ENCODE measurements at places on chromosomes 6 and 20. TPM values are rescaled to one million over a fixed set of nuclear protein-coding genes. Genes with fewer than 3 reads are reported as not detected.

The DDRGK1 gene
- polyA plus RNA-seq = 60.8 TPM

The SULF2 gene
- polyA plus RNA-seq = 79.3 TPM

GRCh38 chr6:68046756-68047155 lies 588.3 kb upstream of the ADGRB3 start:
- DNase-seq = no peak

DNA sequence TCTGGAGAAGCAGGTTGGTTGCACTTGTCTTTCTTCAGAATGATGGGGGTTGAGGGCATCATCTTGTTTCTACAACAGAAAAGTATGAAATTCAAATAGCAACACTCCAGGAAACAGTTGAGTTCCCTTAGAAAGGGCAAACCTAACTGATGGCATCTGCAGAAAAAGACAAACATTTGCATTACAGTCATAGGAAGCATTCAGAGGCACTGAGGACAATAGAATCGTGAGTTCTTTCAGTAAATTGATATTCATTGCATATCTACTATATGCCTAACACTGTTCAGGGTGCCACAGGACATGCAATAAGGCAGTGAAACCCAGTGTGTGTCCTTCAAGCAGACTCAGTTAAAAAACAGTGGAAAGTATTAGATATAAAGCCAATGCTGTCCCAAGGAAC lies 41.1 kb upstream of the OPN5 start:
- no peak for DNase-seq

- DNase-seq = no peak
Measured at GRCh38 chr6:47701363-47701762, 3.0 kb downstream of the ADGRF4 start.

- DNase-seq = no peak
Measured at GRCh38 chr6:90399970-90400369, 103.3 kb upstream of the BACH2 start.
